ENCODE measurements at places on chromosomes 7 and 10.

GRCh38 chr10:118241229-118242137, 100.6 kb downstream of the FAM204A start:
- DNase-seq: peak; percentile 88

DNA sequence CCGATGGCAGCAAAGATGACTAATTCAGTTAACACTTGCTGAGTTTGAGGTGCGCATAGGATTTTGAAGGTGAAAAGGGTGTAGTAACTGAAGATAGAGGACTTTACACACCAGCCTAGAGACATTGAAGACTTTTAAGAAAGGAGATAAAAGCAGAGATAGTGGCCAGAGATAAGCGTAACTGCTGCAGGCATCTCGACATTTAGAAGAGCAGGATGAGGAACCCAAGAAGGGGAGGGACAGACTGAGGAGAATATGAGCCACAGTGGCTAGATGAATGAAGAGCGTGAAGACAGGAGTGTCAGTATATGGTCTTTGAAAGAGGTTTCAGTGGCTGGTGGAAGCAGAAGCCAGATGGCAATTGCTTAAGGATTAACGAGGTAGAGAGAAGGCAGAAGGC, 71.6 kb downstream of the CELF2 start:
- DNase-seq: no peak

- peak; percentile 60 for DNase-seq
Measured at GRCh38 chr7:42227936-42228591, 8.9 kb downstream of the GLI3 start.

DNA sequence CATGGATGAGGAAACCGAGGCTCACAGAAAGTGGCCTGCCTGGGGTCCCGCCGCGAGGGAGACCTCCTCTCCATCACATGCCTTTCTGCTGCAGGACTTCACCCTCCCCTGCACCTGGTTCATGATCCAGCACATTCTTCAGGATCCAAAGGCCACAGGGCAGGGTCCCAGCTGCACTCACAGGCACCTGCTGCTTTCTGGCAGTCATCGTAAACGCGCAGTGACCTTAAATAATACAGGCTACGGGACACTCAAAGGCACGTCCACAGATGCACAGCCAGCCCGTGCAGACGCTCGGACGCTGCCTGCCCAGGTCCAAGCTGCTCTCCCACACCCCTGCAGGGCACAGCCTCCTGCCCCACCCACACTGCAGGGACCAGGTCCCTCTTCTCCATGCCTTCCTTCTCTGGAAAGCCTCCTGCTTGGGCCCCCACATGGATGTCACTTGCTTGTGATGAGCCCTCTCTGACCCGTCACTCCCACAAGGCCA, 49.9 kb downstream of the CALML3 start:
- no peak for DNase-seq

DNA sequence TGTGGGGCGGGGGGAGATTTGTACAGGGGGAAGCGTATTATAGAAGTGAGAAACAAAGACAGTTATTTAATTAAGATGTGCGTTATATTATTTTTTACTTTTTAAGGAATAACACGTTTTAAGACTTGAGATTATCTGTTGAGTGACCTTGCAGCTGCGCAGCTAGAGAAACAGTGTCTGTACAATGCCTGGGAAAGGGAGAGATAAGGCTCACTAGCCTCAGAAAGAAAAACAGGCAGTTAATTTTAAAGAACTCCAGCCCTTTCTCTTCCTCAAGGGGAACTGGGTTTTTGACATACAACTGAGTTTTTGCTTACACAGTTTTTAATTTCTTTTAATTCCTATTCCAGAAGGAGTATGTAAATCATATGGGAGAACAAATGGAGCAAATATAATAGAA, 50.7 kb downstream of the LMBR1 start:
- DNase-seq: no peak

GRCh38 chr10:48594803-48595538, 9.9 kb downstream of the ARHGAP22 start:
- DNase-seq: no peak

- DNase-seq: no peak
Measured at GRCh38 chr10:130895161-130895560, 416.4 kb downstream of the TCERG1L start.

DNA sequence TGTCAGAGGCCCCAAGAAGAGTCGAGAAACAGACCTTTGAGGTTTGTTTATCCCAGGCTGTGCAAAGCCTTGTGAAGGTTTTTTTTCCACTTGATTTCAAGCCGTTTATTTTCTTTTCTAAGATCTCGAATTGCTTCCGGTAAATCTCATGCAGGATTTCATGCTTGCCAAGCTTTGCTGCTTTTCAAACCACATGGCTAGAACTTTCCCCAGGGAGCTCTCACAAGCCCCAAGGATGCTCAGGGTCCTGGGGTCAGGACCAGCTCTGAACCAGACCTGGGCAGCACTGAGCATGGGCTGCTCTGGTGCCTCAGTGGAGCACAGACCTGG, 48.0 kb upstream of the AQP1 start:
- no peak for DNase-seq

GRCh38 chr7:620056-620455, 100.4 kb upstream of the PDGFA start:
- peak; percentile 96 for DNase-seq

DNA sequence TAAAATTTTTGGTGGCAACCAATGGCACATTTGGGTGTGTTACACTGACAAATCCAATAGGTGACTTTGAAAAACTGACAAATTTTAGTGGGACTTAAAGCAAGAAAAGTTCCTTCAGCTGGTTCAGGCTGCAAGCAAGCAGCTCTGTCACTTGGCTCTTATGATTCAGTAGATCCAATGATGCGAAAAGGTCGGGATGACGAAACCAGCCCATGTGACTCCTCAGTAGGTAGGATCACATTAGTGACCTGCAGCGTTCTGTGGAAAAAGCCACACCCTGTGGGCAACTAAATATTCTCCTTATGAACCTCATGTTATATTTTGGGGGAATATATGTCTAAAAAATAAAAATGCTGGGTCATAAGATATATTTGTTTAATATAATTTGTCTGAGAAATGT, 13.3 kb upstream of the TSGA13 start:
- DNase-seq: no peak

DNA sequence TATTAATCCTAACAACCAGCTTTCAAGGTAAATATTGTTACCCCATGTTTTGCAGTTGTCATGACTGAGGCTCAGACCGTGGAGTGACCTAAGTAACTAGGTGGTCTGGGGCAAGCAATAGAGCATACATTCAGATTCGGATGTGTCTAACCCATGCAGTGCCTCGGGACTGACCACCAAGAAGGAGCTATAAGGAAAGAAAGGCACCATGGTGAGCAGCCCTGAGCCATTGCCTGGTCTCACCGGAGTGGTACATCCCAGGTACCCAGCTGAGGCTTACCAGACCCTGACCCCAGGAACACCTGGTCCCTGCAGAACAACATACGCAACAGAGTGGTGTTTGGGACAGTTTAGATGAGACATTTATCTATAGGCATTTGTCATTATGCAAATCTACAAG, 175.5 kb upstream of the ZMIZ1 start:
- DNase-seq: no peak

- no peak for DNase-seq
Measured at GRCh38 chr7:155506854-155507337, 39.5 kb downstream of the CNPY1 start.

- no peak for DNase-seq
Measured at GRCh38 chr7:150977382-150978125, 567 bp downstream of the KCNH2 start.

DNA sequence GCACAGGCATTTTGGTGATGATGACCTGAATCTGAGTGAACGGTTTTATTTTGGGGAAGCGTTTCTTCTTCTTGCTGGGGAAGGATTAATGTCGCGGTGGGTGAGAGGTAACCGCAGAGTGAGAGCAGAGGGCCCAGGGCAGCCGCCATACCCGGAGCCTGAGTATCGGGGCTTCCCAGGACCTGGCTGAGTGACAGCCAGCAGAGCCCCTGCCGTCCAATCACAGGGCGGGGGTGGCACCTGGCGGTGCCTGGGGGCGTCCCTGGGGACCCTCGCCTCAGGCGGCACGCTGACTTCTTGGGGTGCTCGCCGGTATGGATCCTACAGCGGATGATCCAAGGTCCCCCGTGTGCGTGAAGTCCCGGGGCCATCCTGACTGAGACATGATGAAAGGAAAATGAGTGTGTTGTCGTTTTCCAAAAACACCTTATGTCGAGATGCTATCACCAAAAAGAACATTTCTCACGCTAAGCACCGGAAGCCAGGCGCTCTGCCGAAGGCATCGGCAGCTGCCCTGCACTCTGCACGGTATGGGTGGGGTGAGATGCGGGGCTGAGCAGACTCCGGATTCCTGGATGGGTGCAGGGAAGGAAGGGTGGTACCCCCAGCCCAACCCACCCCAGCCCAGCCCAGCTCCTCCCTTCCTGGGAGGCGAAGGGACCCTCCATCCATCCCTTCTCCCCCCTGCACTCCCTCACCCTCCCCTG, 227.9 kb upstream of the SHH start:
- DNase-seq: no peak

DNA sequence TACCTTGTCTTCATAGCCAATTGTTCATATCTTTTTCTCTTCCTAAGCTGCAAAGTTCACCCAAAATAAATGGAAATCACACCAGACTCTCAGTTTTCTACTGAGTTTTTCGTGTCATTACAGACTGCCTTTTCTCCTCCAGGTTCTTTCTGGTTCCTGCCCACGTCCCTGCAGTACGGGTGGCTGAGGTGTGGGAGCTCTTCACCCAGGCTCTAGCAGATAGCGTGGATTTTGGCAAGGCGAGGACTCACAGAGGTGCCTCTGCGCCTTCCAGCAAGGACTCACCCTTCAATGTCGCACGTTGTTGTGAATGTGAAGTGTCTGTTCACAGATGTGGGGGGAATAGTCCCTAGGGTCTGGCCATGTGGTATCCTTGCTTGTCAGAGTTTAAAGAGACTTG, 71.6 kb downstream of the ABCA13 start:
- DNase-seq: no peak

DNA sequence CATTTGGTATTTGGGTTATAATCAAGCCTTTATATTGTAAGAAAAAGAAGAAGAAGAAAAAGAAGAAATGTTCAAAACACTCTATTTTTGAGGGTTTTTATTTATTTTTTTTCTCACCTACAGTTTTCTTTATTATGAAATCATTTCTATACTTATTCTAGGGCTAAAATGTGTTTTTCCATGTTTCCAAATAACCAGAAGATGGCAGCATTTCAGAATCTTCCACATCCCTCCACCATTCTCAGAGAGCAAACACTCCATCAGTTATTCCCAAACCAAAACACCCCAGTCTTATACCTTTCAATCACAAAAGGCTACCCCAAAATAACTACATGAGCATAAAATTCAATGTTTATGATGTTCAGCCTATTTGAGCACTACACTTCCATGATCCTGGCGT, 38.7 kb upstream of the PPP1R17 start:
- peak; percentile 15 for DNase-seq
